ENCODE measurements at places on chromosomes 3 and 15. TPM values are rescaled to one million over a fixed set of nuclear protein-coding genes. Genes with fewer than 3 reads are reported as not detected.
A peak's percentile ranks its signal among the peaks of the same experiment; 100 is the strongest.

DNA sequence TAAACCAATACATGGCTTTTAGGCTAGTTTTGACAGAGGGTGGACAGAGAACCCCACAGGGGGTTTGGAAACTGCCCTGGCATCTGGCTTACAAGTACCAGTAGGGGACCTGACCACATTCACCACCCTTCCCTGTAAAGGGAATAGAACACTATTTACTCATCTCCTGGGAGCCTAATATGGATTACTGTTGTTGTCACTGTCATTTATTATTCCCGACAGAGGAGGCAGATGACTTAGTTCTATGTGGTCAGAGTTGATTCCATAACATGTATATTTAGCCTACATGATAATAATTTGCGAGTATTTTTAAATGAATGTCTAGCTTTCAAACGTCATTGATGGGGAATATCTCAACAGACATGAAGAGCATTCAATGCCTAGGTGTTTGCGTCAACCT lies 15.9 kb downstream of the ZBTB38 start:
- no peak for DNase-seq

Gene SLC6A6
- 43.1 TPM for total RNA-seq

DNA sequence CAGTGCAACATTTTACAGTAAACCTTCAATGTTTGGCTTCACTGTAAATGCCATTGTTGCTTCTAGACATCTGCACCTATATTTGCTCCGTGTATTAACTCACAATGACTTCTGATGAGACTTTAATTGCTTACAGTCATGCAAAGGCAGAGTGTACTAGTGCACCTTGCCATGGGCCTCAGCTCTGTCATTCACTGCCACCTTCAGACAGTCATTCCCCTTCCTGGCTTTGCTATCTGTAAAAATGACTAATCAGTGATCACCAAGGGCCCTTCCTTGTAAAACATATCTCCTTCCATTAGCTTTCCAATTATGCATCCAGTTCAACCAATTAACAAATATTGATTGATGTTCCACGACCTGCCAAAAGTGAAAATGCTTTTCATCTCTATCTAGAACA lies 120.3 kb downstream of the ARRDC4 start:
- DNase-seq: no peak

DNA sequence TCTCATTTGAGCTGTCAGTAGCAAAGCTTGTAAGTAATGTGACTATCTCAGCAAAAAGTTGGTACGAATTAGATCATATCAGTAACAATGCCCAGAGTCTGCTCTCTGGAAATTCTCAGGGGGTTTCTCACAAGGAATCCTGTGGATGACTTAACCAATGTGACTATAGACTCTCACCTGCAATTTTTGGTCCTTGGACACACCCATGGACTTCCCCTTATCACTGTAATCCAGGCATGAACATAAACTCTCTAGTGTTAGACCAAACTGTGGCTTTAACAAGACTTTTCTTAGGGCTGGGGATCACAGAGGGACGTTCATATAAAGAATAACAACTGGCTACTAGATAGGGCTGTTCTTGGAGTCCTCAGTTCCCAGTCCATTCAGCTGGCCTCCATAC lies 3.9 kb upstream of the ZNF80 start:
- DNase-seq: no peak

Gene FAM107A
- total RNA-seq: not detected

Gene CD200R1
- total RNA-seq: 8.8 TPM

DNA sequence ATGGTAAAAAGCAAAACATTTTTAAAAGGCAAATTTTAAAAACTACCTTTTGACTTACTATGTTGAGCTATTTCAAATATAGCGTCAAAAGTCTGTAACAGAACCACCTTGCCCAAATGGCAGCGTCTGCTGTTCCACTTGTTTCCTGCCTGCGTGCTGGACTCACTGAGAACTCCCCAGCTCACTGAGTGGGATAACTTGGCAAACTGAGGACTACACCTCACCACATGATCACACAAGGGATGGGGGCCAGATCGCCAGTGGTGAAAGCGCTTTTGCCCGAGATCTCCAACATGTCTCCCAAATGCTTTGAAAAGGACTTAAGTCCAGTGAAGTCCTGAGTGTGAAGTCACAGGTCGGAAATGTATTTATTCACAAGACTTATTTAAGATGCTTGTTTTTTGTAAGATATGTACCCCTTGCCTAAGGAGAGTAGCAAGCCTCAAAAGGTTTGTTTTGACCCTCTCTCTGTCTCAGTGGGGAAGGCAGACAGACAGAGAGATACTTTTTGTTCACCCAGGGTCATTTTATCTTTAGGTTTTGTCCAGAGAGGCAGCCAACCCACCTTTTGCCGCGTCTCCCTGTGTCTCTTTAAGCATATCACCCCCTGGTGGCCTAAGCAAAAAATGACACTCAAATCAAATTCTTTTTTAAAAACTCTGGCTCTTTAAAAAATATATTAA lies 192.6 kb downstream of the PDZRN3 start:
- DNase-seq: peak; percentile 15

Gene TMEM207
- not detected for total RNA-seq

- no peak for DNase-seq
These were observed 87.9 kb upstream of the MEF2A start for GRCh38 chr15:99477791-99478471.

Gene ATP13A4
- total RNA-seq: 1.6 TPM

Gene PRSS50
- not detected for total RNA-seq

Gene SCAMP5
- total RNA-seq: 3.0 TPM

- no peak for DNase-seq
These were observed 2.6 kb upstream of the PIGZ start for GRCh38 chr3:196971094-196971698.
